ENCODE measurements at places on chromosomes 6 and 20.

- DNase-seq, result no peak
Measured at GRCh38 chr20:38209736-38210405, 44.8 kb upstream of the TGM2 start.

GRCh38 chr6:149425224-149425623, 25.2 kb downstream of the SUMO4 start:
- no peak for DNase-seq

- no peak for DNase-seq
Measured at GRCh38 chr20:35226126-35226883, at the start of gene MMP24. MMP24 (plus strand) TSS chr20:35226690; CDS start chr20:35226739, 49 bp downstream.

DNA sequence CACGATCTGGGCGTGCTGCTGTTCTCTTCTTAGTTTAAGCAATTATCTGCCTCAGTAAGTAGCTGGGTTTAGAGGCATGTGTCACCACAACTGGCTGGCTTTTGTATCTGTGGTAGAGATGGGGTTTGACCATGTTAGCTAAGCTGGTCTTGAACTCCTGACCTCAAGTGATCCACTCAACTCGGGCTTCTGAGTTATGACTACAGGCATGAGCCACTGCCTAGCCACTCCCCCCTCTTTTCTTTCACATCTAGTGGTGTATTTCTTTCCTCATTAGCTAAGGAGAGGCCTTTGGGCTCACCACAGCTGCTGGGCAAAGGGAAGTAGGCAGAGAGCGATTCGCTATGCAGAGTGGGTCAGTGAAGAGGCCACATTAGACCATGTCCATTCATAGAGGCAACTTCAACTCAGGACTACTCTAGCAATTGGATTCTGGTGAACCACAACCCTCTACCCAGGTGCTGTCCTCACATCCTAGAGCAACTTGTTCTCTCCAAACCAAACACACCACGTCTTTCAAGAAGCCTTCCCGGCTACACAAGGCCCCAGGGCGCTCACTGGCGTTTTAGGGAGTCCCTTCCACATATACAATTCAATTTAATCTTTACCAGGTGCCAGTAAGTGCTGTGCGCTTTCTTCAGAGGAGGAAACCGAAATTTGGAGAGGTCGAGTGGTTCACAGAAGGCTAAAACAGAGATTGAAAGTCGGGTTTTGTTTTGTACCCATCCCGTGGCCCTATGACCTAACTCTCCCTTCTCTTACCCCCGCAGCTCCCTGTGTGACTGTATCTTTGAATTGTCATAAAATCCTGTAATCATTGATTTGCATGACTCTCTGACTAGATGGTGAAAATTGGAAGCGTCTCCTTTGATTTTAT, 26.5 kb upstream of the GFOD1 start:
- DNase-seq, result no peak

- DNase-seq, result no peak
Measured at GRCh38 chr6:85580118-85580877, 13.4 kb downstream of the SNX14 start.

DNA sequence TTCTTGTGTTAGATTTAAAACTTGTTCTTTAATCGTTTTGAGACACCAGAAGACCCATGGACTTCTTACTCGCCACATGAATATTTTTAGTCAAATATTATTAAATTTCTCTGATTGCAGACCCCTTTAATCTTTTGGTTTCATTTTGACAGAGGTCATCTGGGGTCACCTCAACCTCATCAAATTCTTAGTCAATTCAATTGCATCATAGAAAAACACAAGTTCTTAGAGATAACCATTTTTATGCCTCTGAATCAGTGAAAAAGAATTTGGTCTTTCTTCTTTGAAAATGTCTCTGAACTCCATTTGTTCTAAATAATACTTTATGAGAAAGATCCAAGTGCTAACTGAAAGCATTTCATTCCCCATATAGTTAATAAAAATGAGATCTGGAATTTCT, 55.2 kb upstream of the CBLN4 start:
- DNase-seq, result no peak

GRCh38 chr6:23246896-23247295, 677.5 kb downstream of the HDGFL1 start:
- DNase-seq, result no peak

- no peak for DNase-seq
Measured at GRCh38 chr20:16263582-16263981, 309.7 kb downstream of the KIF16B start.

DNA sequence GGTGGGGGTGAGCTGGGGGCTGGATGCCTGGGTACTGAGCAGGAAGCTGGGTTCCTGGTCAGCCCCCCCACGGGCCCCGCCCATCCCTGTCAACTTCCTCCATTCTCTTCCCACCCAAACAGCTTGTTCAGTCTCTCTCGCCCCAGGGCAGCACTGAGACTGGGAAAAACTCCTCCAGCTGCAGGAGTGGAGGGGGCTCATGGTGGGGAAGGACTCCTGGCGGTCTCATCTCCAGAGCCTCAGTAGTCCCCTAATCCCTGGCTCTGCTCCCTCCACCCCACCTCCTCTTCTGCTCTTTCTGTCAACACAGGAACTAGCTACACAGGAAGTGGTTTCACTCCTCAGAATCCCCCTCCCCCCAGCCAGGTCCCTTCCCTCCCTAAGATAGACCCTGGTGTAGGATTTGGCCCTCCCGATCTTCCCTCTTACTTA, at the start of gene GPSM3:
Gene GPSM3 (minus strand): TSS at position 36 of the 432 bp plus-strand sequence. CDS start 130 bp downstream, outside the sequence.
- DNase-seq, result peak; percentile 63

DNA sequence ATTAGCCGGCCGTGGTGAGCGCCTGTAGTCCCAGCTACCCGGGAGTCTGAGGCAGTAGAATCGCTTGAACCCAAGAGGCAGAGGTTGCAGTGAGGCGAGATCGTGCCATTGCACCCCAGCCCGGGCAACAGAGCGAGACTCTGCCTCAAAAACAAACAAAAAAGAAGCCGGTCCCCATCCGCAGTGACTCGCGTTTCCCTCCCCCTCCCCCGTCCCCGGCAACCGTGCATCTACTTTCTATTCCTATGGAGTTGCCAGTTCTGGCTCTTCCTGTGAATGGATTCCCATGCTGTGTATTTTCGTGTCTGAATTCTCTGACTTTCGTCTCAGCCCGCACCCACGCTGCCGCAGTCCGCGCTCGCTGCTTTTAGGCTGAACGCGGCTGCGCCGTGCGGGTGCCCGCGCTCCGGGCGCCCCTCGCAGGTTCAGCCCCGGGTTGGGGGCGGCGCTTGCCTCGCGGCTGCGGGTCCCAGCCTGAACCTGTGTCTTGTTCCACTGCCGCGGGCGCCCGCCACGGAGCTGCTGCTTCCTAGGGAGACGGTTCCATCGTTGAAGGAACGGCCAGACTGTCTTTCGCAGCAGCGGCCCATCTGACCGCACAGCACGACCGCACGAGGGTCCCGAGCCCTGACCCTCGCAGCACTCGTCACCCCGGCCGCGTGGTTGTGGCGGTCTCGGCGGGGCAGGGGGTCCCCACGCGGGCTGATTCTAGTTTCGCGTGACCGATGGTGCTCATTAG, 1.1 kb upstream of the MRGBP start:
- peak; percentile 58 for DNase-seq

DNA sequence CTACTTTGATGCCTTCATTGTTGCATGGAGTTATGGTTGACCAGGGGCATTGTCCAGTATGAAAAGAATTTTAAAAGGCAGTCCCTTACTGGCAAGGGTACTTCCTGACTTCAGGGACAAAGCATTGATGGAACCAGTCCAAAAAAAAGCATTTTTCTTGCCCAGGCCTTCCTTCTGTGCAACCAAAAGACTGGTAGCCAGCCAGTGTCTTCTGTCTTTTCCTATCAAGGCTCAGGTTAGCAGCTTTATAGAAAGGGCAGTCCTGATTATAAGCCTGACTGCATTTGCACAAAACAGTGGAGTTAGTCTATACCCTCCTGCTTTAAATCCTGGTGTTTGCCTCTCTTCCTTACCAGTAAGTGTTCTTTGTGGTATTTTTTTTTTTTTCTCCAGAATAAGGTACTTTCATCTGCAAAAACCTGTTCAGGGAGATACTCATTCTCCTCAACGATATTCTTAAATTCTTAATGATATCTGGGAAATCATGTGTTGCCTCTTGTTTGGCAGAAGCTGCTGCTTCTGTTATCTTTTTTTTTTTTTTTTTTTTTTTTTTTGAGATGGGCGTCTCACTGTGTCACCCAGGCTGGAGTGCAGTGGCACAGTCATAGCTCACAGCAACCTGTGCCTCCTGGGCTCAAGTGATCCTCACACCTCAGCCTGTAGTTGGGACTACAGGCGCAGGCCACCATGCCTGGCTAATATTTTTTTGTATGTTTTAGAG, 33.9 kb downstream of the SCAF8 start:
- DNase-seq, result no peak

DNA sequence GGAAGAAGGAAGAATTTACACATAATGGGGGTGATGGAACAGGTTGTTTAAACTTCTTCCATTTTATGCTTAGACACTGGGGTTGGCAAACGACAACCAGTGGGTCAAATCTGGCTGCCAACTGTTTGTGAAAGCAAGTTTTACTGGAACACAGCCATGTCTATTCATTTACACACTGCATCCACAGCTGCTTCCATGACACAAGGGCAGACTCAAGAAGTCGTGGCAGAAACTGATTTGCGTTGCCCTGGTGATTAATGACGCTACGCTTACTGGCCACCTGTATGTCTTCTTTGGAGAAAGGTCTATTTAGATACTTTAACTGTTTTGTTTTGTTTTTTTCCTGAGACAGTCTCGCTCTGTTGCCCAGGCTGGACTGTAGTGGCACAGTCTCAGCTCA, 19.0 kb downstream of the CTCFL start:
- DNase-seq, result no peak

DNA sequence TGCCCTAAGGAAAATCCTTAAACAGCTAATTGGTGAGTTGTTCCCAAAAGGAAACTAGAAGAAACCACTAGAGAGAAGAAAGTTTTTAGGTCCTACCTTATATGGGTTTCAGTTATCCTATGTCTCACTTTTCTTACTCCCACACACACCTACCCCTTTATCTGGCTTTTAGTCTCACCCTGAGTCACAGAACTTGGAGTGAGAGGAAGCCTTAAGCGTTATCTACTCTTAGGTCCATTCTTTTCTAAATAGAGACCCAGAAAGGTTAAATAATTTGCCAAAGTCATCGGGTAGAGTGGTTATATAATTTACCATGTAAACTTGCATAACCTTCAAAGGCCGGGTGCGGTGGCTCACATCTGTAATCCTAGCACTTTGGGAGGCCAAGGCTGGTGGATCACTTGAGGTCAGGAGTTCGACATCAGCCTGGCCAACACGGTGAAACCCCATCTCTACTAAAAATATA, 4.3 kb upstream of the RPP21 start:
- no peak for DNase-seq

- DNase-seq, result no peak
Measured at GRCh38 chr6:169980826-169981450, 229.5 kb downstream of the ERMARD start.

GRCh38 chr20:37316116-37316774, 26.8 kb downstream of the MANBAL start:
- no peak for DNase-seq

DNA sequence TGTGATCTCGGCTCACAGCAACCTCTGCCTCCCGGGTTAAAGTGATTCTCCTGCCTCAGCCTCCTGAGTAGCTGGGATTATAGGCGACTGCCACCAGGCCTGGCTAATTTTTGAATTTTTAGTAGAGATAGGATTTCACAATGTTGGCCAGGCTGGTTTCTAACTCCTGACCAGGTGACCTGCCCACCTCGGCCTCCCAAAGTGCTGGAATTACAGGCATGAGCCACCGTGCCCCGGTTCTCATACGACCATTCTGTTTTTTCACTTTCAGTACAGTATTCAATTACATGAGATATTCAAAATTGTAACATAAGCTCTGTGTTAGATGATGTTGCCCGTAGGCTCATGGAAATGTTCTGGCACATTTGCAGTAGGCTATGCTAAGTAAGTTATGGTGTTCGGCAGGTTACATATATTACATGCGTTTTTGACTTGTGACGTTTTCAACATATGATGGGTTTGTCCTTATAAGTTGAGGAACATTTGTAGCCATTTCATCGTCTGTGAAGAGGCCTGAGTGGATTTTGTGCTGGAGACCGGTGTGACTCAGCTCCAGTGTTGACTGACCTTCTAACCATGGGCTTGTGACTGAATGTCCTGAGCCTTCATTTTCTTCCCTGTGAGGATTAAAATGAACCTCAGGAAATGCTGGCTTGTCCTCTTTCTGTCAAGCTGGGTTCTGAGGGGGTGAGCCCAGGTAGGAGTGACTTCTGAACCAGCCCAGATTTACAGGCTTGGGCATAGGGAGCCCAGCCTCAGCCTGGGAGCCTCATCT, 12.2 kb downstream of the PPARD start:
- DNase-seq, result no peak

DNA sequence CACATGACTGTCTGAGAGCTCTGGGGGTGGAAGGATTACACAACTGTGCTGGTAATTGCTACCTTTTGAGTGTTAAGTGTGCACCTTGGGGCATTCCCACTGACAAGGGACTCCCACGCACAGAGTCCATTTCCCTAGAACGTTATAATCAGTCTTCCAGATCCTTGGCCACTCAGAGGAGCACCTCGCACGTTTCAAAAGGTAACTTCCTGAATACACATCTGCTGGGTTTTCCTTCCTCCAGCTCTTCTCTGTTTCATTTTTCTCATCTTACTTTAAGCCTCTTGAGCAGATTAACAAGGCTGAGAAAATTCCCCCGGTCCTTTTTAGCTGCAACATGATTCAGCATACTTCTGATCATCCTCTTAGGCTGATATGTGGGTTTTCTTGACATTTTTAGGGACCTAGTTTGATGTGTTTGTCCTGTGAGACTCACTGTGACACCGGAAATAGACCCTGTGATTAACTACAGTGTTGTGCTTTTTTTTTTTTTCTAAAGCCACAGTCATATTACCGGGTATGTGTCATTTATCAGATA, 98.4 kb upstream of the DUSP22 start:
- peak; percentile 39 for DNase-seq

- DNase-seq, result peak; percentile 67
Measured at GRCh38 chr6:139124887-139125672, 9.8 kb upstream of the HECA start.
